ENCODE measurements at places on chromosomes 1 and 21.

- DNase-seq = no peak
These were observed 56.5 kb downstream of the WLS start for GRCh38 chr1:68175621-68176398.

DNA sequence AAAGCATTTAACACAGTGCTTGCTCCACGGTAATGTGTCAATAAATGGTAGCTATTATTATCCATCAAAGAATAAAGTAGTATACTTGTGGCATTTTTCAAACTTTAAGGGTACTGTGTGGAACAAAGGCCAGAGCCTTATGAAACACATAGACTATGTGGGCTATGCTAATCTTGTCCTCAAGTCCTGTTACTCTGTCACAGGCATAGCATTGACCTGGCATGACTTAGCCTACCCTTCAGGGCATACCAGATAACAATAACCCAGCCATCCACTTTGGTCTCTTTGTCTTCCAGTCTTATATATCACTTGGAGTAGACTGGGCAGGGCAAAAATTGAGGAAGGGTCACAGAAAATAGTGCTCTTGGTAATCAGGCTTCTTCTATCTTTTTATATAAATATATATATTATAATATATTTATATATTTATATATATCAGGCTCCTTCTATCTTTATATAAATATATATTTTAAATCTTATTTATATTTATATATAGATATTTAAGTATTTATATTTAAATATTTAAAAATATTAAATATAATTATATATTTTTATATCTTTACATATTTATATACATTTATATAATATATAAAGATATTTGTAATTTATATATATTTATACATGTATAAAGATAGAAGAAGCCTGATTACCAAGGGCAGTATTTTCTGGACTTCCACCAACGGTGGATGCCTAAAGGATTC is 66.1 kb upstream of the CNN3 start:
- no peak for DNase-seq

DNA sequence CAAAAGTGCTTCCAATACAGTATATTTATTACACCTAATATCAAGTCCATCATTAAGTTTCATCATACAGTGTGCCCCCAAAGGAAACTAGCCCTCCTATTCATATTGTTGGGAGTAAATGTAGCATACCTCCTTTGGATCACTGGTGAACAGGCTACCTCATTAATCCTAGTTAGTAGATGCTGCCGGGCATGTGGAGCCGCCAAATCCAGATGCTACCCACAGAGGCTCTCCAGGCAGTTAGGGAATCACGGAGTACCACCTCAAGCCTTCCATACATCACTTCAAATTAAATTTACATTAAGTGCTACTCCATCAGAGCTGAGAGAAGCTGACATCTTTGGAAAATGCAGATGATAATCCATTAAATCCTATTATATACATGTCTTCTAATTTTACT is 121.7 kb upstream of the FOXD3 start:
- DNase-seq = no peak

- no peak for DNase-seq
These were observed 30.6 kb downstream of the HYI start for GRCh38 chr1:43422995-43423671.

DNA sequence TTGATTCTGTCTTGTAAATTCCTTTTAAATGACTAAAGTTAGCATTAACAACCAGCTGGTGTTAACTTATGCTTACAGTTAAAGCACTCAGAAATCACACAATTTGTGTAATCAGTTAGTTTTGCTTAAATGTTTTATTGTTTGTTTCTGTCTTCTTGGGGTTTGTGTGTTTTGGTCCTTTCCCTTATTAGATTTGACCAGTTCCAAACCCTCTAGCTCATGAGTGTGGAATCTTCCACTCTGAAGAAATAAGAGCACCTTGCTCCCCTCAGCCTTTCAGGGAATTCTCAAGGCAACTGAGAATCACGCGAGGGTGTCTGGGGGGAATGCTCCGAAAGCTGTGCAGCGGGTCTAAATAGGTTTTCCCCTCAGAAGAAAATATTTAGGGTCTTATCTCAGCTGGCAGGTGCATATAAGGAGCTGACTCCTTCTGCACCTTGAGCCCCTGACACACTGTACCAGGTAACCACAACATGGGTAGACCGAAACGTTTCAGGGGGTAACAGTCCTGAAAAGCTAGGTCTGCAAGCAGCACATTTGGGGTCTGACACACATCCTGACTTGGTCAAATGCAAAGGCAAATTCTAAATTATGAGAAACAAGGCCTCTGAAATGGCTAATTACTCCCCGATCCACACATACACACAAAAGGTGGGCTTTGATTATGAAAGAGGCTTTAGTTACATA is 188.1 kb upstream of the ETV3 start:
- DNase-seq = no peak

GRCh38 chr1:218430822-218431221 is 85.7 kb downstream of the TGFB2 start:
- DNase-seq = no peak

DNA sequence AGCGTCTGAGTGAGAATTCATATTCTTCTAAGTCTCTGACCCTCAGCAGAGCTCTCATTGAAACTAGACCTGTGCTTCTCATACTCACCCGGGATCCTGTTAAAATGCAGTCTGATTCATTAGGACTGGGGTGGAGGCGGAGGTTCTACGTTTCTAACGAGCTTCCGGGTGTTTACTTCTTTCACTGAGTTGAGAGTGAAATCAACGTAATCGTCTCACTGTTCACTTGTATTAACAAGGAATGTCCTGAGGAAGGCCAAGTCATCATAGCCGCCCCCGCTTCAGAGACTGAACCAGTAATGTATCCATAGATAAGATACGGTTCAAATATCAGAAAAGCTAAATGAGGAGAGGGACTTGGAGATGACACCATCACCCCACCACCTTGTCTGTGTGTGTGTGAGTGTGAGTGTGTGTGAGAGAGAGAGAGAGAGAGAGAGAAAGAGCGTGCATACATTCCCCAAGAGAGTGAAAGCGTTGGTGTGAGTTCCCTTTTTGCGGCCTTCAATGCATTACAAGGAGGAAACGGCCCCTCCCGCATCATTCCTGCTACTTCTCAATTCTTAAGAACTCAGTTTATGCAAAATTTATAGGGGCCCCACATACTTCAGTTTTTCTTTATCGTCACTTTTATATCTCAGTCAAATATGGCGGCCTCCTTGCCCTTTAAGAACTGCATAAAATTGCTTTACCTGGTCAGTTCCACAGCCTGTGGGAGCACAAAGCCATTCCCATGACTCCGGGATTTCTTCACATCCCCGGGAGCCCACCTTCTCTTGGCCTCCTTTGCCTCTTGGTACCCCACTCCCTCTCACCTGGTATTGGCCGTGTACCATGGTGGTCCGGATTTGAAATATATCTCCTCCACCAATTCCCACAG is 19.8 kb downstream of the KMO start:
- DNase-seq = peak; percentile 2
